MCF 10A (cell line): ENCODE measurements at places on chromosomes 6 and 20. TPM values are rescaled to one million over a fixed set of nuclear protein-coding genes. Genes with fewer than 3 reads are reported as not detected.

- no peaks in the 10 kb centered on the region for H3K27me3 ChIP-seq
- no peak overlapping the region for H3K27ac ChIP-seq
- no peaks in the 10 kb centered on the region for H3K36me3 ChIP-seq
- no peak overlapping the region for H3K4me3 ChIP-seq
Measured at GRCh38 chr6:21596145-21596948, 2.8 kb downstream of the SOX4 start.

- no peak overlapping the region for H3K4me3 ChIP-seq
- H3K36me3 ChIP-seq: no peaks in the 10 kb centered on the region
- no peaks in the 10 kb centered on the region for H3K27me3 ChIP-seq
- DNase-seq: no peak
- H3K4me1 ChIP-seq: peaks cover 6% of the 10 kb centered on the region
Measured at GRCh38 chr6:154619146-154619545, 108.7 kb upstream of the CNKSR3 start.

- H3K27me3 ChIP-seq: no peaks in the 10 kb centered on the region
- peak; percentile 72 for DNase-seq
- peak overlapping the region; percentile 39 for H3K27ac ChIP-seq
Measured at GRCh38 chr6:165184192-165184979, 125.0 kb downstream of the C6orf118 start.

DNA sequence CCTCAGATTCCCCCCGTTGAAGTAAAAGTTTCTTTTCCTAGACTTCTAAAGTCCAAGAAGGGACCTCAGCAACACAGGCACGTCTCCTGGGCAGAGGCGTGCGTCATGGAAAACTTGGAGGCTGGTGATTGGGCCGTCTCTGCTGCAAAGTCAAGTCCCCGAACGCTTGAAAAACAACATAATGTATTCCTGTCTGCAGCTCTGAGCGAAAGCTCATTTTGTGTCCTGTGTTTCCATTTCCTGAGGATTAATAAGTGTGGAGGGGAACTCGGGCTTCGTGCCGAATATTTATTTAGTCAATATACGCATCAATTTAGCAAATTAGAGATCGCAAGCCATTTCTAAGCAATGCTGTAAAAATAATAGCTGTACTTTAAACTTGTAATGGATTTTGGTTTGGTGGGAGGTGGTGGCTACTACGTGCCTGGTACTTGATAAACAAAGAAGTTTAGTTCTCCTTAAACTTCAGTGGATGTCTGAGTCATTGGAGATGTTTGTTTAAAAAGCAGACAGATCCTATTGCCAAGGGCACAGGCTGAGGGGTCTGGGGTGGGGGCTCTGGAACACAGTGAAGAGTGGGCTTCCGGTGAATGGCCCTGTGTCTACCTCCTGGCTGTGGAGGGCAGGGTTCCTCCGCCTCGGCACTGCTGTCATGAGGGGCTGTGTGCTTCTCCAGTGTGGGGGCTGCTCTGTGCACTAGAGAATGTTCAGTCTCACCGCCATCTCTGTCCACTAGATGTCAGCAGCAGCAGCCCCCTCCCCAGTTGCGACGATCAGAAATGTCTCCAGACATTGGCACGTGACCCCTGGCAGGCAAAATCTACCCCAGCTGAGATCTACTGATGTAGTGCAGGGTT, 21.8 kb downstream of the PCK1 start:
- no peak for DNase-seq
- no peak overlapping the region for H3K27ac ChIP-seq
- no peak overlapping the region for H3K4me3 ChIP-seq
- H3K36me3 ChIP-seq: no peaks in the 10 kb centered on the region

- H3K4me1 ChIP-seq: no peaks in the 10 kb centered on the region
- H3K27me3 ChIP-seq: peaks cover 78% of the 10 kb centered on the region
- no peaks in the 10 kb centered on the region for H3K36me3 ChIP-seq
- H3K27ac ChIP-seq: no peak overlapping the region
- H3K4me3 ChIP-seq: no peak overlapping the region
Measured at GRCh38 chr20:36307412-36308325, 1.5 kb downstream of the DLGAP4 start.

DNA sequence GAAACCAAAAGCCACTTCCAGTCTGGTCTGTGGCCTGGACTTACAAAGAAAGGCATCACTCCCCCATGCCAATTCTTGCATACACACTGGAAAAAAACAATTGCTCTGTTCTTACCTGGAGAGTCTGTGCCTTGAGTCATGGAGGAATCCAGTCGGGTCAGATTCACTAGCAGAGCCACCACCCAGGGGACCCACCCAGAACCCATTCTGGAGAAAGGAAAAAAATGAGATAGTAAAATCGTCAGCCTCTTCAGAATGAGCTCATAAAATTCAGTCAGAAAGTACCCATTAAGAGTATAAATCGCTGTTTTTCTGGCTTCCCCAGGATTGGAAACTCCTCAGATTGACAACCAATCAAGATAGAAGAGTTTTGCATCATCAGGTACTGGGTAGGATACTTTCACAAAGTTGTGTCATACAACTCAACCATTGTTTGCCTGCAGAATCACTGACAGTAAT, at the start of gene HLA-DOB:
HLA-DOB (minus strand) TSS at position 257 of the 459 bp plus-strand sequence; CDS start at position 206, 51 bp downstream.
- H3K36me3 ChIP-seq: no peaks in the 10 kb centered on the region
- H3K27ac ChIP-seq: no peak within 1 kb of the TSS
- H3K4me1 ChIP-seq: peaks cover 20% of the 10 kb centered on the region
- DNase-seq: peak; percentile 61

GRCh38 chr20:44284032-44284431, 27.0 kb downstream of the FITM2 start:
- H3K27ac ChIP-seq: no peak overlapping the region
- H3K27me3 ChIP-seq: no peaks in the 10 kb centered on the region
- no peak overlapping the region for H3K4me3 ChIP-seq
- no peak for DNase-seq
- peaks cover 6% of the 10 kb centered on the region for H3K4me1 ChIP-seq
- peaks cover 3% of the 10 kb centered on the region for H3K36me3 ChIP-seq

GRCh38 chr6:161242113-161242512, 31.7 kb downstream of the AGPAT4 start:
- H3K36me3 ChIP-seq: peaks cover 6% of the 10 kb centered on the region
- DNase-seq: no peak
- no peaks in the 10 kb centered on the region for H3K27me3 ChIP-seq
- H3K27ac ChIP-seq: no peak overlapping the region
- H3K4me3 ChIP-seq: no peak overlapping the region

DNA sequence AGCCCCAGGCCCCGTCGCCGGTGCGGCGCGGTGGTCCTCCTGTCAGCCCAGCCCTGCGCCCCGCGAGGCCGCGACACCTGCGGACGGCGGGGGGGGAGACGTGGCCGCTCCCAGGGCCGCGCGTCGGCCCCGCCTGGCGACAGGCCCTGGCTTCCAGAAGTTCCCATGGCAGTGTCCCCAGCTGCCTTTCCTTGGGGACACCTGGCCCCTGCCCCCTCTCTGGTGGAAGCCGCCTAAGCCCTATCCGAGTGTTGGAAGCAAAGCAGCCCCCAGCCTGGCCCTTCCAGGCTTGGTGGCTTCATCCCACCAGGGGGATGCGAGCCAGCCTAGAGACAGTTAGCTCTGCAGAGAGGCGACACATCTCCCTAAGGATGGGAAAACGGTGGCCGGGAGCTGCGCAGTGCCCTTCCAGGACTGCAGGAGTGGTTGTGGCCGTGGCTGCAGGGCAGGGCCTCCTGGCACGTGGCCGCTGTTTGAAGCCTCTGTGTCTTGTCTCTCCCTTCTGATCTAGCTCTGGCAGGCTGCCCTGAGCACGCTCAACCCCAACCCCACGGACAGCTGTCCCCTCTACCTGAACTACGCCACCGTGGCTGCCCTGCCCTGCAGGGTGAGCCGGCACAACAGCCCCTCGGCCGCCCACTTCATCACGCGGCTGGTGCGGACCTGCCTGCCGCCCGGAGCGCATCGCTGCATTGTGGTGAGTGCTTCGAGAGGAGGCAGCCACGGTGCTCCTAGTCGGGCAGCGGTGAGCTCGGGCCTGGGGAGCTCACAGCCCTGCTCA, 816 bp downstream of the NPEPL1 start:
- H3K27me3 ChIP-seq: no peaks in the 10 kb centered on the region
- H3K36me3 ChIP-seq: peaks cover 7% of the 10 kb centered on the region
- peaks cover 5% of the 10 kb centered on the region for H3K4me1 ChIP-seq
- H3K4me3 ChIP-seq: peak overlapping the region; percentile 62

DNA sequence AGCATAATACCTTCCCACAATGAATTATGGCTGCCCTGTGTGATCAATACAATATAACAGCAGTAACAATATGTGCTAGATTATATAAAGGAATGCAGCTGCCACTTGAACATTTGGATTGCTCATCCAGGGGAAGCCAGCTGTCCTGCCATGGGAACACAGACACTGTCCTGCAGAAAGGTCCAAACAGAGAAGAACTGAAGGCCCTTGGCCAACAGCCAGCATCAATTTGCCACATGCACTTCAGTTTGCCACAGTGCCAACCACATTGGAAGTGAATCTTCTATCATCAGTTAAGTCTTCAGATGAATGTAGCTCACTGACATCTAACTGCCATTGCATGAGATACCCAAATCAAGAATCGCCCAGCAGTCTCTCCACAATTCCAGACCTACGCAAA, 332.4 kb downstream of the PRKN start:
- no peak overlapping the region for H3K4me3 ChIP-seq
- no peak overlapping the region for H3K27ac ChIP-seq
- no peaks in the 10 kb centered on the region for H3K4me1 ChIP-seq
- no peak for DNase-seq

DNA sequence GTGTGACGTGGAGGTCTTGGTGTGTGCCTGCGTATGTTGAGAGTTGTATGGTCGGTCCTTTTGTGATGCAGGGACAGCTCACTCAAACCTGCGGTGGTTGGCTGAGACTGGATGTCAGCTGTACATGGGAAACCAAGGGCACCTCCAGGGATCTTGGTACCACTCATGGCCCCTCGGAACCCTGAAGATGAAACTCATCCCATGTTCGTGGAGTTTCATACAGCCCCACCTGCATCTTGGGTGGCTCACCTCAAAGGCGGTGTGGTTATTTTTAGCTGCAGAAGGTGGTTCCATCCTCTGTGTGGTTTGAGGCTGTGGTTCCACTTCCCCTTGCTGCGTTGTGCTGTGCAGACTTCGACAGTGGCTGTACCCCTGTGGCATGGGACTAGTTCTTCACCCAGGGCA, 52.6 kb upstream of the SLC22A1 start:
- no peak for DNase-seq
- H3K36me3 ChIP-seq: peaks cover 95% of the 10 kb centered on the region
- no peaks in the 10 kb centered on the region for H3K27me3 ChIP-seq
- no peak overlapping the region for H3K27ac ChIP-seq
- H3K4me1 ChIP-seq: no peaks in the 10 kb centered on the region

DNA sequence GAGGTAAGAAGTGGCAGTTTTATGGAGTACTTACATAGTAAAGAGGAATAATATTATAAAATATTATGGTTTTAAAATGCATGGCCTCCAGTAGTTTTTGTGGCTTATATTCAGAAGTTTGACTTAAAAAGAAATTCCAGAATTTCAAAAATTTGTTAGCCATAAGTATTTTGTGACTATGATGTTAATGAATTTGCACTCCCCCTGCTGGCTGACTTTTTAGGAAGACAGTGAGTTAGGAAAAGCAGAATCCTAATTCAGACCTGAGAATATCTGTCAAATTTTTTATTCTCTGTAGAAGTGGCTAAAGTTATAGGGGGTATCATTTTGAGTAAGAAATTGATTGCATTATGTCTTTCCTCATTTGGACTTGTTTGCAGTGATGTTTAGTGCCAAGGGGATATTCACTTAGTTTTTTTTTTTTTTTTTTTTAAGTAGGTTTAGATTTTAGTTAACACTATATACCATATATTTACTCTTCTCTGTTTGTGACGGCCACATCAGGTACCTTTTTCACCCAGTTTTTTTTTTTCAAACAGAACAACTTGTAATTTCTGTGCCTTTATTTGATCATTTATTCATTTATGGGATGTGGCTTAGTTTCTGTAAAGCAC, 40.8 kb downstream of the ZFAND3 start:
- H3K27me3 ChIP-seq: no peaks in the 10 kb centered on the region
- DNase-seq: peak; percentile 64
- no peak overlapping the region for H3K4me3 ChIP-seq
- peaks cover 6% of the 10 kb centered on the region for H3K36me3 ChIP-seq
- peaks cover 25% of the 10 kb centered on the region for H3K4me1 ChIP-seq

DNA sequence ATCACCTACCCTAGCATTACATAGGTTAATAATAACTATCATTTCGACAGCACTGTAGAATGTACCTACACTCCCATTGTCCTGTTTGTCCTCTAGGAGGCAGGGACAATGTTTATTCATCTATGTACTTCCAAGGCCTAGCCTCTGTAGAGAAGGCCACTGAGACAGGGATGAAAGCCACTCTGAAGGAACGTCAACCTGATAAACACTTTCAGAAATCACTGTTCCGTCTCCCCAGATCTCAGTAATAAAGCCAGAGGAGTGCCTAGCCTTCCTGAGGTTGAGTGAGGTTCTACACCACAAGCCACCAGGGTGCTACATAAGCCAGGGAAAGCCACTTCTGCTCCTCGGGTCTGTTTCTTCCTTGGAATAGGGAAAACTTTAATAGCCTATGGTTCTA, 44.8 kb downstream of the POPDC3 start:
- no peak overlapping the region for H3K27ac ChIP-seq
- no peaks in the 10 kb centered on the region for H3K36me3 ChIP-seq
- H3K4me1 ChIP-seq: no peaks in the 10 kb centered on the region
- DNase-seq: peak; percentile 21
- H3K4me3 ChIP-seq: peak overlapping the region; percentile 68
- H3K27me3 ChIP-seq: no peaks in the 10 kb centered on the region

DNA sequence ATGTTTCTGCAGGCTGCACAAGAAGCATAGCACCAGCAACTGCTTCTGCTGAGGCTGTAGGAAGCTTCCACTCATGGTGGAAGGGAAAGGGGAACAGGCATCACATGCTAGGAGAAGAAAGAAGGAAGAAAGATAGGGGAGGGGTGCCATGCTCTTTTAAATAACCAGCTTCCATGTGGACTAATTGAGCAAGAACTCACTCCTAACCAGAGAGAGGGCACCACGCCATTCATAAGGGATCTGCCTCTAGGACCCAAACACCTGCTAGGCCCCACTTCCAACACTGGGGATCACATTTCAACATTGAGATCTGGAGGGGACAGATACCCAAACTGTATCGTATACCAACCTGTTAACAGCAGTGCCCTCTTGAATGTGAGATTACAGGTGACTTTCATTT, 46.9 kb upstream of the ARMC2 start:
- no peak overlapping the region for H3K27ac ChIP-seq
- no peak overlapping the region for H3K4me3 ChIP-seq
- peaks cover 6% of the 10 kb centered on the region for H3K36me3 ChIP-seq
- DNase-seq: no peak
- H3K4me1 ChIP-seq: no peaks in the 10 kb centered on the region

- no peaks in the 10 kb centered on the region for H3K27me3 ChIP-seq
- peaks cover 10% of the 10 kb centered on the region for H3K4me1 ChIP-seq
- no peak overlapping the region for H3K27ac ChIP-seq
Measured at GRCh38 chr6:27541212-27541932, 68.5 kb upstream of the ZNF184 start.

GRCh38 chr20:53480913-53481312, 112.7 kb downstream of the ZNF217 start:
- no peak for DNase-seq
- no peaks in the 10 kb centered on the region for H3K4me1 ChIP-seq
- no peak overlapping the region for H3K27ac ChIP-seq
- H3K27me3 ChIP-seq: no peaks in the 10 kb centered on the region

- peaks cover 16% of the 10 kb centered on the region for H3K36me3 ChIP-seq
- no peaks in the 10 kb centered on the region for H3K27me3 ChIP-seq
- no peak overlapping the region for H3K4me3 ChIP-seq
- peaks cover 23% of the 10 kb centered on the region for H3K4me1 ChIP-seq
- DNase-seq: peak; percentile 56
Measured at GRCh38 chr6:160917572-160917971, 74.0 kb upstream of the MAP3K4 start.

The IMPG1 gene
- not detected in 2 replicates for total RNA-seq

The FRK gene
- 0.82 and 0.98 TPM in 2 replicates for total RNA-seq

The FIG4 gene
- total RNA-seq: 7.9 and 9.5 TPM in 2 replicates

The TMC2 gene
- total RNA-seq: not detected in 2 replicates

The POPDC3 gene
- total RNA-seq: 7.3 and 7.9 TPM in 2 replicates

The CLDN20 gene
- total RNA-seq: not detected in 2 replicates
